ENCODE measurements at places on chromosomes 6 and 20.
A peak's percentile ranks its signal among the peaks of the same experiment; 100 is the strongest.

GRCh38 chr6:6919173-6919572 lies 188.6 kb upstream of the RREB1 start:
- no peak for DNase-seq

DNA sequence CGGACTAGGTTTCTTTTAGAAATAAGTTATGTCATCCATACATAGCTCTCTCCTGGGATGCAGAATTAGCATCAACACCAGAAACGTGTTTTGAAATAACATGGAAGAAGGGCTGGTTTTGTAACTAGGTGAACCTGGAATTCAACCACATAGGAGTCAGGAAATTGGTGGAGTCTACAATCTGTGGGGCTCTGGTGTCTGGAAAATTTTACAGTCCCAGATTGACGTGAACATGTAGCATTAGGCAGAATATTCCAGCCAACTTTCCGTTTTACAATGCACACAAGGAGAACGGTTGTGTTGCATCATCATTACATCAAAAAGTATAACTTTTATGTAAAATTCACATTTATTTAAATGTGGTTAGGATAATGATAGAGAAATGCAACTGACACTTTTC lies 1.9 kb downstream of the KCNQ5 start:
- DNase-seq, result no peak

DNA sequence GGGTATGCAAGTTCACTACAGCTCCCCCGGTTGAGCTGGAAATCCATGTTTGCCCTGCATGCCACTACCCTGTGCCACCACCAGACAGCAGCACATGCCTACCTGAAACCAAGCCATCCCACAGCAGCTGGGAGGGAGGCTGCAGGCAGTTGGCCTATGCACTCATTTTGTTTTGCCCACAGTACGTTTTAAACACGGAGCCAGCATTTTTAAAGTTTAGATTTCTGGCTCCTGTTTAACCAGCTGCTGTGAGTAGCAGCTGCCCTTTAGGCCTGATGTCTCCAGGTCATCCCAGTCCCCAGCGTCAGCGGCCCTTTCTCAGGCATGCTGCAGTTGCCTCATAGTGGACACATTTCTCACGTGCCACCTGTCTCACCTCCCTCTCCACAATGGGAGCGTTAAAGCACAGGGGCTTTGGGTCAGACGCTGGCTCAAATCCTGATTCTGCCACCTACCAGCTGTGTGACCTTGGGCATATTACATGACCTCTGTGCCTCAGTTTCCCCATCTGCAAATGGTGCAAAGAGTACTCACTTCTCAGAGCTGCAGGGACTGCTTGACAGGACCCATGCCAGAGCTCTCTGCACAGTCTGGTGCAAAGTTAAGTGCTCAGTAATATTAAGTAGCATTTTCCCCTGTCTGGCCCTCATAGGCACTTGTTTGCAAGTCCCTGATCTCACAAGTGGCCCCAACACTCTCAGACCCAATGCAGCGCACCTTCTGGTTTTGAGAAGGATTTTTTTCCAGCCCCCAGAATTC lies 8.2 kb upstream of the UBE2V1 start:
- peak; percentile 80 for DNase-seq

- no peak for DNase-seq
Measured at GRCh38 chr6:139482287-139482686, 107.8 kb upstream of the CITED2 start.

DNA sequence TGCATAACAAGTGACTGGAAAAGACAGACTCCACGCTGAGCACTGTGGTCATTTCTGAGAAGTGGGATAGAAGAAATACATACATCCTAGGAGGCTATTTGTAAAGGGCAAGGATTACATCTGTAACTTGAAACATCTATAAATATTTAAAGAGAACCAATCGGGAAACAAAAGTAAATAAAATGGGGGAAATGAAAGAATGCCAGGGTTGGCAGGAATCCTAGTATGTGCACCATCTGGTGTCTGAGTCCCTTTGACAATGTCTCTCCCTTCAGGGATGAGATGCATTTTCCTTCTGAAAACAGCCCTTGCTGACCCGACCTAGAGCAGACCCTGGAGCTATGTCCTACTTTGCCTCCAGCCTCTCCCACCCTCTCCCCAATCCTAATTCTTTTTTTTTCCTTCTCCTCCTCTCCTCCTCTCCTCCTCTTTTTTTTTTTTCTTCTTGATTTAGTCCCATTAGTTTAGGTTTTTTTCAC lies 53.2 kb downstream of the VSTM2L start:
- no peak for DNase-seq

- no peak for DNase-seq
Measured at GRCh38 chr6:87200469-87201175, 45.3 kb downstream of the ZNF292 start.

- no peak for DNase-seq
Measured at GRCh38 chr6:36297051-36297450, 27.2 kb downstream of the PNPLA1 start.

DNA sequence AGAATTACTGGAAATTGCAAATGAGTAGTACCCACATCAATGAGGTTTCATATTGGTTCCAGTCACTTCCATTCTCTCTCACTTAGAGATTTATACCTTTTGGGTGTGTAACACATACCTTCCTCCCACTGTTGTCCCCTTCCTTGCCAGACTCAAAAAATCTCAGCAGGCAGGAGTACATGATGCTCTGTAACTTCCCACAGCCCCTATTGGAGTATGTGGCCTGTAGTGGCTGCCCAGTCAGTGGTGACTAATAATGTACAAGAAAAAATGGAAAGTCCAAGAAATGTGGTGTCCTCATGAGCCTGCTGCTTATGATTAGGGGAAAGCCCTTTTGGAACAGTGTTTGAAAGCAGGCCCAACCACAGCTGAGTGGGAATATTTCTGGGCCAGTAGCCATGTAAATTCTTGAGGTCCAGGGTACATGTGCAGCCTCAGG lies 312.0 kb downstream of the ZFAND3 start:
- DNase-seq, result no peak

- DNase-seq, result peak; percentile 37
Measured at GRCh38 chr6:20575125-20575524, 40.9 kb downstream of the CDKAL1 start.

DNA sequence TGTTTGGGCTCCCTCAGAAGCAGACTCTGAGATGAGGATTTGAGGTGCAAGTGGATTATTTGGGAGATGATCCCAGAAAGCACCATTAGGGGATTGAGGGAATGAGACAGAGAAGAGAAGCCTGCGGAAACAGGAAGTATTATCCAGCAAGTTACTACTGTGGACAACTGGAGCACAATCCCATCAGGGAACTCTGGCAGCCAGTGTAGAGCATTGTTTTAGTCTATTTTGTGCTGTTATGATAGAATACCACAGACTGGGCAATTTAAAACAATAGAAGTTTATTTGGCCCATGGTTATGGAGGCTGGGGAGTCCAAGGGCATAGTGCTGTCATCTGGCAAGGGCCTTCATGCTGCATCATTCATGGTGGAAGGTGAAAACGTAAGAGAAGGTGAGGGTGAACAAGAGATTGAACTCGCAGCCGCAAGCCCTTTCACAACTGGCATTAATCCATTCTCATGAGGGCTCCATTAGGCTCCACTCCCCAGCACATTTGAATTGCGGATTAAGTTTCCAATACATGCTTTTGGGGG lies 43.5 kb upstream of the SLC9A8 start:
- DNase-seq, result no peak

GRCh38 chr20:3276680-3277015 lies 37.7 kb upstream of the SLC4A11 start:
- peak; percentile 60 for DNase-seq

DNA sequence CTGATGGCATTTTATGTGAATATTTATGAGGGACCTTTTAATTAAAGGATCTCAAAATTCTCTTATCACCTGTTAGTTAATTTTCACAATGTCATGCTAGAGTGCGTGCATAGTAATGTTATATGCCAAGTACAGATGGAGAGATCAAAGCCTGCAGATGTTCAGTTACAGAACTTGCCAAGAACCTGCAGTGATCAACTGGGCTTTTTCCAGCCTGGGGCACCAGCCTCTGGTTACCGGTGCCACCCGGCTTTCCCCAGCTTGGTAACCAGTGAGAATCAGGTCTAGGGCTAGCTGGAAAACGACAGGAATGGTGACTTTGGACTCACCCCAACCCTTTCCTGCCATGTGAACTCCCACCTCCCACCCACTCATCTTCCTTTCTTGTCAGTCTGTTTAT lies 91.8 kb downstream of the CAP2 start:
- DNase-seq, result no peak

DNA sequence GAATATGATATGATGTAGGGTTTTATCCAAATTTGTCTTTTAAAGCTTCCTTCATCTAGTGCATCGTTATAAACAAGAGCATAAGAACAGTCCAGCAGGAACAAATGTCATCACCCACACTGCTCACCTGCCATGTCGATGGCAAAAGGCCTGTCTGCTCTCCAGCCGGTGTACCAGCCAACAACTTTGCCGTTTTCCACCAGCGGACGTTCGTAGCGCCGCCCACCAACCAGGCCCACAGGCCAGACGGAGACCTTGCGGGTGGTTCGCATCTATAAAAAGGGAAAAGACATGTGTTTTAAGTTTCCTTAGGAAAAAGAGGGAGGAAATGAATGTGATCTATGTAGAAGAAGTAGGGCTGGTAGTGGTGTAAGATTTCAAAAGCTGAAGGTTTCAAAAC lies 62.9 kb downstream of the B3GAT2 start:
- DNase-seq, result no peak

- peak; percentile 46 for DNase-seq
Measured at GRCh38 chr6:36753671-36754405, 56.2 kb downstream of the RAB44 start.

GRCh38 chr20:50038574-50038991 lies 55.8 kb downstream of the SNAI1 start:
- no peak for DNase-seq

GRCh38 chr6:155228546-155229166 lies 35.2 kb upstream of the CLDN20 start:
- no peak for DNase-seq

DNA sequence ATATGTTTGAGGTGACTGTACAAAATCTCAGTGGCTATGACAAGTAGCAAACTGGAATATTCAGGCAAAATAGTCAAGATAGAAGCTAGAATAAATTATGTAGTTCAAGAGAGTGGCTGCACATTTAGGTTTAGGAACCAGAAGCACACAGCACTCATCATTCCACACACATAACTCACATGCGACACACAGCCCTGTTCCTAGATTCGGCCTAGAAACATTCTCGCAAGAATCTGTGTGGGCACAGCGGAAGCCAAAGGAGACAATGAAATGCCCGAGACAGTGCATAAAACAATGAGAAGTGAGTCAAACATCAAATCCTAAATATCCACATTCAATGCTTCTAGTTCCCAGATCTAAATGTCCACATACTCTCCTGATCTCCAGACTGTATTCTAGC lies 9.5 kb upstream of the SUPT3H start:
- DNase-seq, result no peak

DNA sequence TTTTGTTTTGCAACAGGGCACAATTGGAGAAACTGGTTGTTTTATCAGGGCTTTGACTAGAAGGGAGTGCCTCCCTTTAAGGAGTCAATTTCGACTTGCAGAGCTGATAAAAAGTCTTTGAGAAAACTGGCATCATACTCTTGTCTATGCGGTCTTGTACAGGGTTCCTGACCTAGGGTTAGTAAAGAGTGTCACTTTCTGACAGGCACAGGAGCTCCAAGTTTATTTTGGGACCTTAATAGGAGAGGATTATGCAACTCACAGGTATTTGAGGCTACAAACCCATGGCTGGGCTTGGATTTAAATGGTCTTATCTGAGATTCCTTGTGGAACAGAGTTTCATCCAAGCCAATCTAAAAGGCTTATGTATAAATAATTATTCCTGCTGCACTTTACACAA lies 365.4 kb downstream of the HTR1B start:
- DNase-seq, result no peak

DNA sequence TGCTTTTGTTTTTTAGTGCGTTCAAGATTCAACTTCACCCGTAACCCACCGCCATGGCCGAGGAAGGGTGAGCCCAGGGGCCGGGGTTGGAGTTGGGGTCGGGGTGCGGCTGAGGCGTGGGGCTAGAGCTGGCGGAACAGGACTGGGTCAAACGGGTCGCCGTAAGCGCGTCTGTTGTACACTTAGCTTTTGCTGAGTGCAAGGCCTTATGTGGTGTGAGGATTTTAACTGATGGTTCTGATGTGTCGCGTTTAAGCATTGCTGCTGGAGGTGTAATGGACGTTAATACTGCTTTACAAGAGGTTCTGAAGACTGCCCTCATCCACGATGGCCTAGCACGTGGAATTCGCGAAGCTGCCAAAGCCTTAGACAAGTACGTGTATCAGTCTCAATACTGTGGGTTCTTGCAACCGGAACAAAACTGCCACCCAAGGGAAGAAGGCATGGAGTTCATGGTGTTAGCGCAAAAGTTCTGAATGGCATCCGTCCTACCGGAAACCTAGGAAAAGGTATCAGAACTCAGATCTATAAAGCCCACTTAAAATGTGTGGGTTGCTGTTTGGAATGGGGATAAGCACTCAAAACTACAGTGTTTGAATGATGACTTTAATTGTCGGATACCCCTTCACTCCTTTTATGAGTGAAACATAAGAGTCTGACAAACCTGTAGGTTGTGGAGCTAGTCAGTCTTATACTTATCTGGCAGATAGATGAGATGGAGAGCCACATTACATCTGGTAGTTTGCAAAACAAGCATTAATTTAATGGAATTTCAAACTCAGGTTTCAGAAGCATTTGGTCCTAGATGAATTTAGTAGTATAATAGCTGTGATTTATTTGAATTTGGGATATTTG lies 574 bp downstream of the RPS12 start:
- DNase-seq, result peak; percentile 34

DNA sequence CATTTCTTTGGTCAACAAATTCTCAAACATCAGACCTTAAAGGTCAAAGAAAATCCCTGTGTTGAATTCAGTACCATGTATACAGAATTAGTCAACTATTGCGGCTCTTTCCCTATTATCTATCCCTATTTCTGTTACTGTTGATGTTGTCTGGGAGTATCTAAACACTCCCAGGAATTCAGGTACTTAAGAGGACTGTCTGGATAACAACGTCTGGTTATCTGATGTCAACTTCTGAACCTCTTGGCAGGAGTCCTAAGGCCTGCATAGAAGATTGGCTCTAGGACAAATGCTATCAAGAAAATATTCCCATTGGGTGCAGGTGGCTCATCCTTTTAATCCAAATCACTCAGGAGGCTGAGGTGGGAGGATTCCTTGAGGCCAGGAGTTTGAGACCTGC lies 255.6 kb downstream of the KHDC1L start:
- peak; percentile 52 for DNase-seq

DNA sequence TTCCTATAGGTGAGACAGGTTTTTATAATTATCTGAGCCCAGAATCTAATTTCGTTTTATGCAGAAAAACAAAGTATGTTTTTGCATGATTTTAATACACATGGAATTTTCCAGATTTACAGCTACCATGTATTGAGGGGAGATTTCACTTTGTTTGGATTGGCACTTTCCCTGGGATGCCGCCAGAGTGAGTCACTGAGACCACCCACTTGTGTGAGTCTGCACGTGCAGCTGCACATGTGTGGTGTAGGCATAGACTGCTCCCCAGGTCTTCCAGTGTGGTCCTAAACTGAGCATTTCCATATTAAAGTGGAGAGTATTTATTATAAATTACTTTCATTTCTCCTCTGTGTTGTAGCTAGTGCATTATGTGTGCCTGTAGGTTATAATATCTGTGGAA lies 186.8 kb downstream of the UBE3D start:
- no peak for DNase-seq

GRCh38 chr6:55696501-55696900 lies 117.5 kb upstream of the HMGCLL1 start:
- no peak for DNase-seq
